ENCODE measurements at places on chromosomes 5 and 9.
A peak's percentile ranks its signal among the peaks of the same experiment; 100 is the strongest.

DNA sequence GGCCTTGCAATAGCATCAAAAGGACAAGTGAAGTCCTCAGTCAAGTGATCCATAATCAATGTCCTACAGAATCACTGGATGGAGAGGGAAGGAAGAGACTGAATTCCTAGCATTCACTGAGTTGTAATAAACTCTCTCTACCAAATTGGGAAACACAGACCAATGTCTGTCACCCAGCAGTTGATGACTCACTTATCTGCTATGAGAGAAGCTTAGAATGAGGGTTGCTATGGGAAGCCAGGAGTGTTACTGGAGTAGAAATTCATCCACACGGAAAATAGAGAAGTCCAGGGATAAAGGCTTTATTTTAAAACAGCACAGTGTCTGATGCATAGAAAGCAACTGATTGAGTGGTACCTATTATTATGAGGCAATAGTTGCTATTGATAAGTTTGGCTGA is 407.4 kb downstream of the BRINP1 start:
- DNase-seq, result no peak

GRCh38 chr9:91187965-91188344 is 173.8 kb downstream of the AUH start:
- DNase-seq, result peak; percentile 4

DNA sequence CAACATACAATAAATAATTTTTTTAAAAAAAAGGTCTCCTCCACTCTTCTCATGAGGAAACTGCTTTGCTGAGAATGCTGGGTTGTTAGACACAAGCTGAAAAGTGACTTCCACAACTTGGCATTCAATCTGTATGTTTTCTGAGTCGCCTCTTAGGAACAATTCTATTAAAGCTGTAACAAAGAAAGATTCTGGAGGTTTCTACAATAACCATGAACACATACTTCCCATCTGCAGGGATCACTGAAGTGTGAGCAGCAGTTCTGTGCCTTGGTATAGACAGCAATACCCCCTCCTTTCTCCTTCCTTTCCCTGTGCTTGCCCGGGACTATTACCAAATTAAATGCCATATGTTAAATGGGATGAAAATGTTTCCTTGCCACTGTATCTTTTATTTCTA is 1.5 kb downstream of the DIRAS2 start:
- no peak for DNase-seq

GRCh38 chr5:175384724-175385552 is 59.0 kb downstream of the DRD1 start:
- DNase-seq, result no peak

GRCh38 chr9:87148331-87149104 is 201.2 kb upstream of the GAS1 start:
- DNase-seq, result no peak

- no peak for DNase-seq
These were observed 75.2 kb downstream of the PHF2 start for GRCh38 chr9:93651521-93651950.
